A673 (cell line): ENCODE measurements at places on chromosomes 16 and 17.

- DNase-seq, result peak; percentile 47
Observed at GRCh38 chr17:34254651-34255380, at the start of gene CCL2. TSS of gene CCL2 (plus strand) at chr17:34255285. CDS start at chr17:34255350, 65 bp downstream.

GRCh38 chr17:68937890-68938514, 17.2 kb downstream of the ABCA8 start:
- DNase-seq, result no peak

GRCh38 chr17:47204722-47205418, 4.3 kb upstream of the MYL4 start:
- DNase-seq, result no peak

DNA sequence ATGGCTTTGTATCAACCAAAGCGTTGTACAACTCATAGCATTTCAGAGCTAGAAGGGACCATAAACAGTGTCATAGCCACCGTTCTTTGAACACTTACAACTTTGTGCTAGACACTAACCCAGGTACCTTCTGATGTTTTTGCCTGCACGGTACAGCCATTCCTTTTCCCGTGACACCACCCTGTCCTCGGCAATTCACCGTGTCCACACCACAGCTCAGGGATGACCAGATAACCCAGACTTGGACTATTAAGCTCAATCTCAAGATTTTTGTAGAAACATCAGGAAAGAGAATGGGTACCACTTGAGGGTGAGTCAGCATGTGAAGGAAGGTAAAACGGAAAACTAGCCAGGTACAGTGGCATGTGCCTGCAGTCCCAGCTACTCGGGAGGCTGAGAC, 9.8 kb upstream of the CBFB start:
- no peak for DNase-seq

GRCh38 chr17:13426991-13427390, 174.7 kb downstream of the HS3ST3A1 start:
- no peak for DNase-seq

DNA sequence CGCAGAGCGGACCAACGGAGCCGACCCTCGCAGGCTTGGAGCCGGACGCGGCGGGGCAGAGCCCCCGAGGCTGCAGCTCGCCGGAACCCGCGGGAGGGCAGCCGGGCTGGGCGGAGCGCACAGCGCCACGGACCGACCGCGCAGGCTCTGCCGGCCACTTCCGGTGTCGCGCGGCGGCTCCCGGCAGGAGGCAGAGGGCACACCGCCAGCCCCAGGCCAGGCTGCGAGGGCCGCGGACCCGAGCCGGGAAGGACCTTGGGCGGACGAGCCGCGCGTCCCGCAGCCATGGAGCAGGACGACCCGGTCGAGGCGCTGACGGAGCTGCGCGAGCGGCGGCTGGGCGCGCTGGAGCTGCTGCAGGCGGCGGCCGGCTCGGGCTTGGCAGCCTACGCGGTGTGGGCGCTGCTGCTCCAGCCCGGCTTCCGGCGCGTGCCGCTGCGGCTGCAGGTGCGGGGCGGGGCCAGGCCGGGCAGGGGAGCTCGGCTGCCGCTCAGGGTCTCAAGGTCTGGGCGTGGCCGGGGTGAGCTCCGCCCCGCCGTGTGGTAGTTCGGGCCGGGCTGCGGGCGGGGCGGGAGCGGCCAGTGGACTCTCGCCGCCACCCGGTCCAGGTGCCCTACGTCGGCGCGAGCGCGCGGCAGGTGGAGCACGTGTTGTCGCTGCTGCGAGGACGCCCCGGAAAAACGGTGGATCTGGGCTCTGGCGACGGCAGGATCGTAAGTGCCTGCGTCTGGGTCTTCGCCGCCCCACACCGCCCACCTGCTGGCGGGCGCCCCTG, at the start of gene ANTKMT:
Gene ANTKMT, plus strand, starts transcription at position 157 of the 775 bp plus-strand sequence. Its CDS starts 129 bp downstream, at position 286.
- peak; percentile 90 for DNase-seq

DNA sequence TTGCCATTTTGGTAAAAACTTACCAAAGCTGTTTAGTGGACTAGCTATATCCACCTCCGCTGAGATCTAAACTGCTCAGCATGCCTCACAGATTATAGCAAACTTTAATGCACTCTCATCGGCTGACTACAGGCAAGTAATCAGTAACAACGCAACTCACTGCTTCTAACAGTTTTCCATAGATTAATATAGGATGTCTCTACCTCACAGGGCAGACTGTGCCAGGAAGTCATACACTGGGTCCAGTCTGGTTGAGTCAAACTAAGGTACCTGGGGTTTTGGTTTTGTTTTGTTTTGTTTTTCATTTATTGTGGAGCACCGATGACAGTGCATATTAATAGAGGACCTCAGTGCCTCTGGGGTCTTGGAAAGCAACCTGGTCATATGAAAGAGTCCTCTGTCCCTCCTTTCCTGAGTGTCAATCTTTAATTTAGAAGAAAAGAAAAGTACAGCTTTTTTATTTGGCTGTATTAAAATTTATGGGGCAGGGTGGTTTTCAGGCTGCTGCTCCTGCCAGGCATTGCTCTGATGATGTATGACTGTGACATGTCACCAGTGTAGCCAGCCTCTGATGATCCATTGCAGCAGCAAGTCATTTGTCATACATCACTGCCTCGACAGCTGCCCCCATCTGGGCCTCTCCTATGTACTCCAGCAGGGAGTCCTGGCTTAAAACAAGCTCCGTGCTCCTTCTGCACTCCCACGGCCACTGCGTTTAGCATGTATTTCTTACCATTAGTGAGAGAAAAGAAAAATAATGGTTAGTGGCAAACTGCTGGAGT, 854.1 kb downstream of the KCNJ2 start:
- DNase-seq, result peak; percentile 0

- DNase-seq, result no peak
Observed at GRCh38 chr17:73749928-73750605, 105.8 kb upstream of the SDK2 start.

GRCh38 chr17:47961406-47961805, 3.7 kb upstream of the PRR15L start:
- no peak for DNase-seq

GRCh38 chr16:69932228-69932627, 18.9 kb upstream of the CLEC18A start:
- no peak for DNase-seq

- DNase-seq, result no peak
Observed at GRCh38 chr17:78219396-78220150, 5.5 kb downstream of the BIRC5 start.

DNA sequence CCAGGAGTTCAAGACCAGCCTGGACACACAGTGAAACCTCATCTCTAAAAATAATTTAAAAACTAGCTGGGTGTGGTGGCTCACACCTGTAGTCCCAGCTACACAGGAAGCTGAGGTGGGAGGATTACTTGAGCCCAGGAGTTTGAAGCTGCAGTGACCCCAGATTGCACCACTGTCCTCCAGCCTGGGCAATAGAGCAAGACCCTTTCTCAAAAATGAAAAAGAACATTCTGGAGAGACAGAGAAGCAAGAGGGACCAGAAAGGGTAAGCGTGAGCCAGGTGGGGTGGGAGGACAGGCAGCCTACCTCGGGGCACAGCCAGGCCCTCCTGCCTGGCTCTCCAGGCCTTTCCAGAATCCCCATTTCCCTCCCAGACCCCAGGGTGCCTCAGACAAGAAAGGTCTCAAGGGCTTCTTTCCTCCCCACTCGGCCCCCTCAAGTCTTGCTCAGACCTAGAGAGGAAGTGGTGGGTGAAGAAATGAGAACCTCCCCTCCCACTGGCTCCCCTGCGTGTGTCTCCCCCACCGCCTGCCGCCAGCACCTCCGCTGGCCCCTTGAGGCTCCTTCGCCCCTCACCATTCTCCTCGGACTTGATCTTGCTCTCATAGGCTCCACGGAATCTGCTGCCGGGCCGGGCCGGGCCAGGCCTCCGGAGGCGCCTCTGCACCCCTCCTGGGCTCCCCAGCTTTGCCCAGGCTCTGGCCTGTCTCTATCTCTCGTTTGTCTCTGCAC, 503 bp downstream of the C16orf54 start:
- DNase-seq, result no peak

GRCh38 chr17:53822764-53823163, at the start of gene KIF2B:
TSS of gene KIF2B (plus strand) at chr17:53822927. CDS start at chr17:53823034, 107 bp downstream.
- no peak for DNase-seq

DNA sequence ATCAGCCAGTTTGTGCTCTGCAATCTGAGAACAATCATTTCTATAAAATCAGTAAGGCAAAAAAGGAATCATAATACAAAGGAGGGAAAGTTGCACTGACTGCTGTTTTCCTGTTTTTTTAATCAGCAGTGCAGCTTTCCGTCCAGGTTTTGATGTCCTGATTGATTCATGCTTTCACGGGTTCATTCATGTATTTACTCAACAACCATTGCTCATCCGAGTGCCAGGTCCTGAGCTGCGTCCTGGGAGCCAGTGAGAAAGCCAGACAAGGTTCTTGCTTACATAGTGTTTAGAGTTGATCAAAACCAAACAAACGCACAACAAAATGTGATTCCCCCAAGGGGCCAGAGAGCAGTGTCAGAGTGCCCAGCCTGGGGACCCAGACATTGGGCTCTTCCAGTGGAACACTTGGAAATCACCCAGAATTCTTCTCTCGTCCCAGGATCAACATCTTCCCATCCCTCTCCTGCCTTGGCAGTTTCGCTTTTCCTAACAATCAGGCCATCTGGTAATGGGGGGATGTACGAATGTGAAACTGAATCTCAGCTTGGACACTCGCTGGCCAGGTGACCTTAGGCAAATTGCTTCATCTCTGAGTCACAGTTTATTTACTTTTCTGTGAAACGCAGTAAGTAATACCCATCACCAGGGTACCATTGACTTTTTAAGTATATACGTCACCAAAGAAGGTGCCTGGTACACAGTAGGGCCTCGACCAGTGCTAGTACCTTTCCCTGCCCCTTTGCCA, 13.3 kb upstream of the C1QL1 start:
- no peak for DNase-seq

DNA sequence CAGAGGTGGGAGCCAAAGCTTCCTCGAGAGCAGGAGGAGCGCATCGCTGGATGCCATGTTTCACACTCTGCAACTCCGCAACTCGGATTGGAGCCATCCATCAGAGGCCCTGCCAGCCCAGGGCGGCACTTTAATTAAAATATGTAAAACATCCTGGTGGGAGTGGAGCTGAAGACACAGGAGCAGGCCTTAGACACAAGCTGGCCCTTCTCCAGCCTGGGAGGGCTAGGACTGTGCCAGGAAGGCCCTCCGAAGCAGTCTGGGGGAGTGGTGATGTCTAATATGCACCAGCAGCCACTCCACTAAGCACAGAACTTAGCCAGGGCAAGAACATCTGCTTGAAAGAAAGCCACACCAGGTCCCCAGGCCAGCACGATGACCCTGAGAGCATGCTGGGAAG, 5.8 kb upstream of the CCDC182 start:
- no peak for DNase-seq

DNA sequence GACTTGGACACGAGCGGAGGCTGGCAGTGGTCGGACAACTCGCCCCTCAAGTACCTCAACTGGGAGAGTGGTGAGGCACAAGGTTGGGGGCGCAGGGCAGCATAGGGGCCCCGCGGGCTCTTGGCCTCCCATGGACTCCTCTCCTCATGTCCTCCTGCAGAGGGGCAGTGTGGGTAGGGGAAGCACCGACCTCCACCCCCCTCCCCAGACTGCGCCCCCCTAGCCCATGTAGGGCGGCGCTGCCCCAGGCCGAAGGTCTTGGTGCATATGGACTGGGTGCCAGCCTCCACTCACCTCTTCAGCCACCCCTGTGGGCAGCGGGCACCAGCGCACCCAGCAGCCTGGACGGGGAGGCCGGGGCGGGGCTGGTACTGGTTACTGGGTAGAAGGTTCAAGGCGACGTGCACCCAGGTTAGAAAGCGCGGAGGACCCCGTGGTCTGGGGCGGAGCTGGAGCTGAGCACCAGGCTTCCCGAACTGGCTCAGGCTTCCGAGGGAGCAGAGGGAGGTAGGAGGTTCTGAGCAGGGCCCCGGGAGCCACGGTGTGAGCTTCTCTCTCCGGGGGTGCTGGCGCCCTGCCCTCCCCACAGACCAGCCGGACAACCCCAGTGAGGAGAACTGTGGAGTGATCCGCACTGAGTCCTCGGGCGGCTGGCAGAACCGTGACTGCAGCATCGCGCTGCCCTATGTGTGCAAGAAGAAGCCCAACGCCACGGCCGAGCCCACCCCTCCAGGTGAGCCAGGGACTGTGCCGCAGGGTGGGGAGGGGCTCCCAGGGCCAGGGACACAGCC, 39.5 kb downstream of the MRC2 start:
- no peak for DNase-seq

- no peak for DNase-seq
Observed at GRCh38 chr16:69100071-69100691, 5.3 kb upstream of the HAS3 start.

GRCh38 chr17:18321309-18321708, 6.2 kb downstream of the SMCR8 start:
- DNase-seq, result no peak

GRCh38 chr17:77839698-77840512, 118.6 kb upstream of the TNRC6C start:
- no peak for DNase-seq

GRCh38 chr16:53031323-53031942, 21.3 kb downstream of the CHD9NB start:
- no peak for DNase-seq

GRCh38 chr17:16351831-16352230, 1.4 kb downstream of the CENPV start:
- DNase-seq, result no peak

DNA sequence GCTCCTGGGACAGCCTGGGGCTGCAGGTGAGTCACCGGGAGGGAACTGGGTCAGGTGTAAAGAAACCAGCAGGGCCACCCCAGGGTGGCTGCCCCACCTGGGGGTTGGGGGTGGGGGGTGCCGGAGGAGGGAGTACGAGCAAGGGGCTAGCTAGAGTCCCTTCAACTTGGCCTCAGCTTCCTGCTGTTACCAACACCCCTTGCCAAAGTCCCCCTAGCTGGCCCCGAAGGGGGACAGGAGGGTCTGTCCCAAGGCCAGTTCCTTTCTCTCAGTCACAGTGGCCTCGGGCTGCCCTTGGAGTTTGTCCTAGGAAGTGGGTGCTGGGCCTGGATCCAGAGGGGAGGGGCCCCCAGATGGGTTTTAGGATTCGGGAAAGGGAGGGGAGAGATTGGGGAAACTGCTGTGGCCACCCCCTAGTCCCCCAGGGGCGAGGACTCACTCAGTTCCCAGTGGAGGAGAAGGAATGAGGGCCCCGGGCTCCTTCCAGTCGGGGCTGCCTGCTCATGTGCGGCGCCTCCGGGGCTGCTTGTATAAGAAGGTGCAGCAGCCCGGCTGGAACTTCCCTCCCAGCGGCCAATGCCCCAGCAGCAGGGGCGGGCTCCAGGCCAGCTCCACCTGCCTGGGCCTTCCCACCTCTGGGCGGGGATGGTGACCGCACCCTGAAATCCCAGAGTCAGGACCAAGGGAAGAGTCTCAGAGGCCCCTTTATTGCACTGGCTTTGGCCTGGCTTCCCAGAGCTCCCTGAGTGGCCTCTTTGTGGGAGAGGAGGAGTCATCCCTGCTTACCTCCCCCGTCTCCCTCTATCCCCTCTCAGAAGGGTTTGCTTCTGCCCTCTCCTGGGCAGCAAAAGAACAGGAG, 7.3 kb downstream of the ARHGAP27 start:
- DNase-seq, result peak; percentile 55

GRCh38 chr17:73956595-73957465, 246.6 kb upstream of the RPL38 start:
- peak; percentile 77 for DNase-seq
